Left cardiac atrium (tissue), 4 donors: ENCODE measurements at places on chromosomes 1 and 21. TPM values are rescaled to one million over a fixed set of nuclear protein-coding genes. Genes with fewer than 3 reads are reported as not detected.

GRCh38 chr1:112818990-112819689, 104.0 kb upstream of the PPM1J start:
- DNase-seq: peak; percentile 24

DNA sequence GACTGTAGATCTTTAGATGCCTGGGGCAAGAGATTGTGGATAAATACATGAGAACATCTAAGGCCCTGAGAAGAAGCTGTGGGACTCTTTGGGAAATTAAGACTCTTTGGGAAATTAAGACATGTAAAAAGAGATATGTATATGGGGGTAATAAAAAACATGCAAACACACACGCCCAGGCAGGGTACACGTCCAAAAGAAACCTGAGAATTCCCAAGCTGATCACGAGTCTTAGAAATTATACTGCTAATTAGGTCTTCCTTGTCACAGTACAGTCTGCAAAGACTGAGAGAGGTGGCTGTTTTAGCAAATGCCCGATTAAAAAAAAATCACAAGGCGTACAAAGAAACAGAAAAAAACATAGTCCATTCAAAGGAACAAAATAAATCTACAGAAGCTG, 39.3 kb upstream of the ERO1B start:
- no peak for DNase-seq

Gene HSD3B2
- not detected for total RNA-seq

Gene HSPA13
- total RNA-seq: 17.6 TPM

GRCh38 chr1:210727709-210728108, 399.0 kb downstream of the HHAT start:
- no peak for DNase-seq

GRCh38 chr1:204459706-204460105, 34.9 kb downstream of the PIK3C2B start:
- no peak for DNase-seq

- DNase-seq: peak; percentile 21
Observed at GRCh38 chr1:221335161-221336101, 406.5 kb downstream of the DUSP10 start.

Gene GFI1
- total RNA-seq: 0.63 TPM

- DNase-seq: no peak
Observed at GRCh38 chr1:239997515-239998311, 94.0 kb upstream of the FMN2 start.

- DNase-seq: no peak
Observed at GRCh38 chr1:150628766-150629114, 672 bp downstream of the ENSA start.

Gene OR2T33
- not detected for total RNA-seq

Gene THRAP3
- total RNA-seq: 77.0 TPM

Gene GPR3
- 1.7 TPM for total RNA-seq

Gene MCOLN3
- 7.6 TPM for total RNA-seq

- DNase-seq: no peak
Observed at GRCh38 chr1:185070051-185070450, 24.7 kb downstream of the RNF2 start.

Gene LCE1F
- total RNA-seq: not detected

GRCh38 chr1:207849646-207850045, 61.3 kb downstream of the CD34 start:
- no peak for DNase-seq

- DNase-seq: no peak
Observed at GRCh38 chr21:45147473-45148315, 73.3 kb downstream of the ADARB1 start.

Gene CIART
- total RNA-seq: 9.8 TPM

DNA sequence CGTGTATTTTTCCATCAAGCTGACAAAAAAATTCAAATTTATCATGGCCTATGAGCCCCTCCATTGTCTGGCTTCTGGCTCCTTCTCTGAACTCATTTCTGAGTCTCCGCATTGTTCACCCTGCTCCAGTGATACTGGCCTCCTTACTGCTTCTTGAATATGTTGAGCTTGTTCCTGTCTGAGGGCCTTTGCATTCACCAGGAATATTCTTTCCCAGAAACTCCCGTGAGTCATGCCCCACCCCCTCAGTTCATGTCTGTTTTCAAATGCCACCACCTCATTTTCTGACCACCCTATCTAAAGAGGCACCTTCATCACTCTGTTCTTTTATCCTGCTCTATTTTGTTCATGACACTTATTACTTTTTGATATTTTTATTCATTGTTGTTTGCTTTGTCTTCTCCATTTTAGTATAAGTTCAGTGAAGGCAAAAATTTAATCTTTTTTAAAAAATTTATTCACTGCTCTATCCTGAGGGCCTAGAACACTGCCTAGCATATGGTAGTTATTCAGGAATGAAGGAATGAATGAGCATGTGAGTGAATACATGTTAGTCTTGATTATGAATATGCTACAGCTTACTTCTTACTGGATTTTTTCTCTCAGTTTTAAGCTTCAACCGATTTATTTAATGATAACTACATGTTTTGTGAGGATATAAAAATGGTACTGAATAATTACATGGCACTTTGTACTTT, 140.4 kb upstream of the C1orf105 start:
- no peak for DNase-seq

Gene PRAMEF9
- not detected for total RNA-seq

DNA sequence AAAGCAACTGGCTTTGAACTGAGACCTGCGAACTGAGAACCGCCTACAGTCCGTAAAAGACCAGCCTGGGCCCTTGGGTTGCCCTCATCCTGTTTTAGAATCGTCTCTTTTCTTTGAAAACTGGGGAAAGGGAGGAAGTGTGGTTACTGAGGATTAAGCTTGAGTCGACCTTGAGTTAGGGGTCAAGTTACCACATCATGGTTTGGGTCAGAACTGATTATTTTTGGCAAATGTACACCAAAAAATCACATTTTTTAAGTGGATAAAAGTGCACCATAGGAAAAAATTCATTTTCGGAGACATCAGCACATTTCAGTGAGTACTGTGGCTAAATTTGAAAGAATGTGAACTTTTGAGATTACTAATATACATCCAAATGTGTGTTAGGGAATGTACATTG, 76.9 kb upstream of the KAZN start:
- no peak for DNase-seq

DNA sequence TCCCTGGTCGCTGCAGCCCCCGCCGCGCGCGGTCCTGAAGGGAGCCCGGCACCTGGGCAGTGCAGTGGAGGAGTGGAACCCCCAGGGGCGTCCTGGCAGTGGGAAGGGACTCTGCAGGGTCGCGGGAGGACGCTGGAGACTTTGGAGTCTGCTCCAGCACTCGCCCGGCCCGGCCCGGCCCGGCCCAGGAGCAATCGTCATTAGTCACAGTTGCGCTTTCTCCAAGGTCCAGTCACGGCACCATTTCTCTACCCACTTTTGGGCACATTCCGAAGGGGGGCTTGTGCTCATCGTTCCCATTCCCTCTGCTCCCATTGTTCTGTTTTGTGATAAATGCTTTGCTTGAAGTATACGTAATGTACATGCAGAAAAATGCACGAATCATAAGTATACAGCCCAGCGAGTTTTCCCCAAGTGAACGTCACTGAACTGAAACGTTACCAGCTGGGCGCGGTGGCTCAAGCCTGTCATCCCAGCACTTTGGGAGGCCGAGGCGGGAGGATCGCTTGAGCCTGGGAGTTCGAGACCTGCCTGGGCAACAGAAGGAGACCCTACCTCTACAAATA, 999 bp downstream of the THAP3 start:
- DNase-seq: no peak

DNA sequence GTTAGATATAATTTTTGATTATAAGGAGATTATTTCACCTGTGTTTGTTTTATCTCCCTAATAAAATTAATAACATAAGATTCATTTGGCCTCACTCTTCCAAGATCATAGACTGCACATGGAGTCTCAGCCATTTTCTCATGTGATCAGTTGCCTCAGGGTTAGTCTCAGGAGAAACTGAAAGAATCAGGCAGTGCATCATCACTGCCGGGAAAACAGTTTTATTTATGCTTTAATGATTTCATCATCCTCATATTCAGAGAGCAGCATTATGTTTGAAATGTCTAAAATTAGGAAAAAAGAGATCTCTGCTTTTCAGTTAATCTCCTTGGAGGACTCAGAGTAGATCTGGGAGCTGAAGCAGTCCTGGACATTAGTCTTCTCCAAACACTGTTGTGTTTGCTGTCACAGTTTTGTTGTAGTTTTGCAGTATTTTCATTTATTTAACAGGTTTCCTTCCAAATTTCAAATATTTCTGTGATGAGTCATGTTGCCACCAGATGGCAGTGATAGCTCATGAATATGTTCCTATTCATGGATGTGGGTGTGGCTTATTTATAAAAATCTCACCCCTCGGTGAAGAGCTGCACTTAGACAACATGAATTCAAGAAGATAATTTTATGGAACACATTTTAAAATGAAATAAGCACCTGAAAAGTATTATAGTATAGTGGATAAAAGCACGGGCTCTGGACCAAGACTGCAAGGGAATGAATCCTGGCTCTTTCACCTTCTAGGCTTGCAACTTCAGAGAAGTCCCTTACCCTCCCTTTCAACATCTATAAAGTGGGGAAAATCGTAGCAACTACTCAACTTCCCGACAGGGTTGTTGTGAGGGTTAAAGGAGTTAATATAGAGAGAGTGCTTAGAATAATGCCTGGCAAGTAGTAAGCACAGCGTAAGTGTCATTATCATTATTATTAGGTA, 31.2 kb downstream of the CHD1L start:
- no peak for DNase-seq

DNA sequence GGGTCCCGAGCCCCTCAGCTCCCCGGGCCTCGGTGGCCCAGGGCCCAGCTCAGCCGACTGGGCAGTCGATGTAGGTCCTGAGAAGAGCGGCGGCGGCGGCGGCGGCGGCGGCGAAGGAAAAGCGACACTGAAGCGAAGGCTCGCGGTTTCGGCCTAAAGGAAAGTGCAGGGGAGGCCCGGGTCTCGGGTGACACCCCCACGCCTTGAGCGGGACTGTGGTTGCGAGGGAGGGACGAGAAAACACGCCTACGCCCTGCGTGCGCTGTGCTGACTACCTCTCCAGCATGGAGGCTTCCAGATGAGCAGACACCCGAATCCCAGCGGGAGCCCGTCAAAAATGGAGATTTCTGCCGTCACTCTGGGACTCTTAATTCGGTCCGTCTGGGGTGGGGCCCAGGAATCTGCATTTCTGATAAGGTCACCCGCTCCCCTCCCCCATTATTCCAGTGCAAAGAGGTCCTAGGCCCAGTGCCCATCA, 31.2 kb downstream of the DNTTIP2 start:
- DNase-seq: peak; percentile 81

DNA sequence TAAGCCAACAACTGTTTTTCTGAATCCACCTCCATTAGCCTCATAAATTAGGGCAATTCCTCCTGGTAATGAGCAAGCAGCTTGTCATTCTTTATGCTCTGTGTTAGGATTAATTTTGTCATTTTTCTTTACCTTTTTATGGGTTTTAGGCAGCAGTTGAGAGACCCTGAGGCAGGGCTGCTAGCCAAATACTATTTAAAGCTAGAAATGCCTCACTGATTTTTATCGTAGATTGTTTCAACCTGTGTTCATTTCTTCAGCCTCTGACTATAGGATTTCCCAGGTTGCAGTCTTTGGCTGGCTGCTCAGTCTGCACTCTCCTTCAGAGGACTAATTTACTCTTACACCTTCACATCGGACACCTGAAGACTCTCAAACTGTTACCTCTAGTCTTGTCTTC, 61.9 kb upstream of the RABGAP1L start:
- no peak for DNase-seq

- no peak for DNase-seq
Observed at GRCh38 chr1:201399352-201400126, 415 bp upstream of the LAD1 start.

DNA sequence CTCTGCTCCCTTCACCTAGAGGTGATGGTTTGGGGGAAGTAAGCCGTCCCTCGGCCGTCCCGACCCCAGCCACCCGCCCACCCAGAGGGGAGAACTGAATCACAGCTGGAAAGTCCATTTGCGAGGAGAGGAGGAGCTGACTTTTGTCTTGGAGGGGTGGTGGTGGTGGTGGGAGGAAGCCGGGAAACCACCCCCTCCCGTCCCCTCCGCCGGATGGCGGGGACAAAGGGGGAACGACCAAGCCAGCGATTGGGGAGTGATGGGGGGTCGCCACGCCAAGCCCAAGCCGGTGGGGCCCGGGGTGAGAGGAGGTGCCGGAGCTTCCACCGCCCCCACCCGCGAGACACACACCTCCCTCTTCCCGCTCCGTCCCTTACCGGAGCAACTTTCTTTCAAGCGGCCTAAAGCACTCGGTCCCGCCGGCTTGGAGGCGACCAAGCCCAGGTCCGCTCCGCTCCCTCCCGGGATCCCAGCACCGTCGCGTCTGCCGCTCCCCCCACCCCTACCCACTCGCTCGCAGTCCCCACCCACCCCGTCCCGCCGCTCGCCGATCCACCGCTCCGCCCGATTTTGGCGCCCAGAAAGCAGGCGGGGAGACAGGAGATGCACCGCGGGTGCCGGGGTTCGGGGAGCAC, 540 bp downstream of the ARHGEF2 start:
- peak; percentile 51 for DNase-seq

Gene IL12RB2
- total RNA-seq: 0.63 TPM

GRCh38 chr1:206106328-206107167, 10.6 kb downstream of the AVPR1B start:
- peak; percentile 85 for DNase-seq

GRCh38 chr1:57164584-57164983, 198.8 kb upstream of the C8B start:
- no peak for DNase-seq

DNA sequence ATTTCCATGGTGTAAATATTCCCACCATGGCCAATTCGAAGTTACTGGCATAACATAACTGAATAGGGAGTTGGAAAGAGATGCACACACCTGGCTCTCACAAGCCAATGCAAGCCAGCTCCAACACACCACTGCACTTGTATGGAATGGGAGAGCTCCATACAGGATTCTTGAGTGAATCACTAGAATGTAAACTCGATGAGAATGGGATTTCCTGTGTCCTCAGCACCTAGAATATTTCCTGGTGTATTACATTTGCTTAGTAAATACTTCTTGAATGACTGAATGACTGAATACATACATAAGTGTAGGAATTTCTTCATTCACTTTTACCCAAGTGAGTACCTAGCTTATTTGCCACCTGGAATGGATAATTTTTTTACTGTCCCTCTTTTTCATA, 16.2 kb upstream of the PPIE start:
- no peak for DNase-seq

DNA sequence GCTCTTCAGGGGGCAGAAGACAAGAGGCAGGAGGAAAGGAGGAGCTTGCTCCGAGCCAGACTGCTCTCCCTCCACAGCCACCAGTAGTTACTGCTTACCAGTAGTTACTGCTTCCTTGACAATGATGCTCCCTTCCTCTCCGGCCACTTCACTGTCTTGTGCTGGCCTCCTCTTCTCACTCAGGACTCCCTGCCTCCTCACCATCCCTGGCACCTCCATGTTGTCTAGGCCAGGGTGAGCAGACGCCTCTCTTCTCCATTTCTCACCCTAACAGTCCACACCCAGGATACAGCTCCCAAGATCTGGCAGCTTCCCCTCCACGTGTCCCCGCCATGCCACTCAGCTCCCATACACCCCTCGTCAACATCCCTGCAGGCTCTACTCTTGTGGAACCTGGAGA, 82.4 kb upstream of the TLR5 start:
- DNase-seq: no peak

- no peak for DNase-seq
Observed at GRCh38 chr21:27807596-27807995, 840.7 kb upstream of the ADAMTS5 start.
